ENCODE measurements at places on chromosomes 5 and 9.

GRCh38 chr9:38042626-38043357 lies 26.2 kb downstream of the SHB start:
- DNase-seq: no peak

DNA sequence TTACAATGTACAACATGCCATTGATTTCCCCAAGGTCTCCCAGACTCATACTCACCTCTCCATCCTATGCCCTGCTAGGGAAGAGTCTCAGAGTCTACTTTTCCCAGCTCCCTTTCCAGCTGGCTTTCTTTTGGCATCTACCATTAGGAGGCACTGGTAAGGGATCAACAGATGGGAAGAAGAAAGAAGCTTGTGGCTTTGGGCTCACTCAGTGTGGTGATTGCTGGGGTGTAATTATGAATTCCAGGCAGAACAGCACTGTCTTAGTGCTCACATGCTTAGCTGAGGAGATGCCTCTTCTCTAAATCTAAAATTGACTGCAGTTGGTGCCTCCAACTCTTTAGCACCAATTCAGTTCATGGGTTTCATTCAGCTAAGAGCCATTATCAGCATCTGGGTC lies 330.0 kb downstream of the PSAT1 start:
- DNase-seq: no peak

- no peak for DNase-seq
Measured at GRCh38 chr9:2645569-2645968, 24.0 kb downstream of the VLDLR start.

DNA sequence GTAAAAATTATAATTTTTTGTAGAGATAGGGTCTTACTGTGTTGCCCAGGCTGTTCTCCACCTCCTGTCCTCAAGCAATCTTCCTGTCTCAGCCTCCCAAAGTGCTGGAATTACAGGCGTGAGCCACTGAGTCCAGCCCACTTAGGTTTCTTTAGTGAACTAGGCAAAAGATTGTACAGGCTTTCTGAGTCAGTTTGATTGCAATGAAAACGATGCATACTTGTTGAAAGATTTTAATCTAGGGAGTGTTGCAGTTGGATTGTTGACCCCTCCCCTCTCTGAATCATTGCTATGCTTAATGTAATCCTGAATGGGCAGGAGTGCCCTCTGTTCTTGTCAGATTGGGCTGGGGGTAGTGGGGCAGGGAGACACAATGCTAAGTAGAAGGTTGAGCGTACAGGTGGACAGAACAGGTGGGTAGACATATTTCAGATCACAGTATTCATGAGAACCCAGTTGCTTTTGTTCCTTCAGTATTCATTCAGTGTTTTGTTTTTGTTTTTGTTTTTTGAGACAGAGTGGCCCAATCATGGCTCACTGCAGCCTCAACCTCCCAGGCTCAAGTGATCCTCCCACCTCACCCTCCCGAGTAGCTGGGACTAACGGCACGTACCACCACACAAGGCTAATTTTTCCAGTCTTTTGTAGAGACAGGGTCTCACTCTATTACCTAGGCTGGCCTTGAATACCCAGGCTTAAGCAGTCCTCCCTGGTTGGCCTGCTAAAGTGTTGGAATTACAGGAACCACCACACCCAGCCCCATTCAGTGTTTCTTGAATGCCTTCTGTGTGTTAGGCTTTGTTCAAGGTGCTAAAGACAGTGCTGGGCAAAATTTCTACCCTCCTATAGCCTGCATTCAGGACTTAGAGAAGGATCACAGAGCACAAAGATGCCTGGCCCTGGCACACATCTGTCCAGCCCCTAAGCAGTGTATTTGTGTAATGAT lies 70.1 kb downstream of the KIAA1958 start:
- DNase-seq: no peak

DNA sequence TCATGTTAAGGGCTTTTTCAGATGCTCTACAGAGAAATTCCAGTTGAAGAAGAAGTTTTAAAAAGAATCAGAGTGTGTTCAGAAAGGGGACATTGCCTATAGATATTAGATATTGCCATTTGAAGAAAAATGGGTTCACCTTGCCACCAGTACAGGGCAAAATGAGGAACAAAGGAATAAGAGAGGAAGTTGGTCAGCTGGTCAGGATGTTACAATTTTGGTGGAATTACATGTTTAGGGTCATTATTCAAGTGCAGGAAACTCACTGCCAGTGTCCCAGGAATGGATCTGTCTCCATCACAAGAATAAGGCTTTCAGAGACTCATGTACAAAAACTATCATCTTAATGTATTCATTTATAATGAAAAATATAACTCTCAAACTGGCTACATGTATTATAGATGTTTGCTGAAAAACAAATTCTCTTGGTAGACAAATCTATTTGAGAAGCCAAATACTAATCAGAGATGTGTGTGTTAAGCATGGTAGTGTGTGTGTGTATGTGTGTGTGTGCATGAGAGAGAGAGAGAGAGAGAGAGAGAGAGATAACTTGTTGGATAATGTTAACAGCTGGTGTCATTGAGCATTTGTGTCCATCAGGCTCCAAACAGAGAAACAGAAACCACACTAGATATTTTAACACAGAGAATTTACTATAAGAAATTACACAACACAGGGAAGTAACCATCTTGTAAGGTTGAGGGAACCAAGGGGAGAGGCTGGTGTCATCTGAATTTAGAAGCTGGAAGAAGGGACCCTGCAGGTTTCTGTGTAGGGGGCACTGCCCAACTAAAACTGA lies 5.0 kb upstream of the C1QTNF3 start:
- DNase-seq: no peak

Measured in activated T-helper 2 cell treated with anti-CD3 and anti-CD28 coated beads, Interferon-gamma antibody, Interleukin-2, Interleukin-4, amounts not matched to agents 10 μg/mL and 5 μg/mL and 100 μg/mL, durations not matched to agents 14 hours and 24 hours and 36 hours (primary cell).